ENCODE measurements at places on chromosomes 3 and 15.
A peak's percentile ranks its signal among the peaks of the same experiment; 100 is the strongest.

DNA sequence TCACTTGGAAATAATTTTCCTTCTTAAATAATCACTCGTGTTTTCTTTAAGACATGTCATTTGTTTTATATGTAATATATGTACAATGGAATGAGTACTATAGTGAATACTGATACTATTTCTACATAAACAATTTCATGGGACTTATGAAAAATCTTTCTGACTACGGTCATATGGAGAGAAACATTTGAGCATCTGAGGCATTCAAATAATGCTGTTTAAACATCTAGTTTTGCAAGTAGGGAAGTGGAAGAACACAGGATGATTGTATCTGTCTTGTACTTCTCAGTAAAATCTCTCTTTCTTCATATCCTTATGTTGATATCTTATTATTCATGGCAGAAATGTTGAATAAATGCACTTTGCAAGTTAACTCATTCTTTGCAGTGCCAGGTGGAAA lies 599.5 kb upstream of the KCNMB2 start:
- no peak for DNase-seq

- DNase-seq, result no peak
Measured at GRCh38 chr3:182450942-182451787, 342.1 kb upstream of the ATP11B start.

DNA sequence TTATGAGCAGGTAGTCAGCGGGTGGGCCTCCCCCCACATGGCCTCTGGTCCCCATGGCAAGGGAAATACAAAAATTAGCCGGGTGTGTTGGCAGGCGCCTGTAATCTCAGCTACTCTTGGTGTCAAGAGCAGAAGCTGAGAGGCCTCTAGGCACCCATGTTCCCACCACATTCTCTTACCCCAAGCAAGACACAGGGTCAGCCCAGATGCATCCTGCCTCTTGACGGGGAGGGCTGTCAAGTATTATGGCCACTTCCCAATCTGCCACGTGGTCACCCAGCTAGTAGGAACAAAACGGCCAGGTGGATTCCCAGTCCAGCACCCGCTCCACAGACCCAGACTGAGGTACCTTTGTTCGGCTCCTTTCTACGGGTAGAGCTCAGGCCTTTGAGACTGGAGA lies 16.2 kb upstream of the SLC6A6 start:
- DNase-seq, result no peak

DNA sequence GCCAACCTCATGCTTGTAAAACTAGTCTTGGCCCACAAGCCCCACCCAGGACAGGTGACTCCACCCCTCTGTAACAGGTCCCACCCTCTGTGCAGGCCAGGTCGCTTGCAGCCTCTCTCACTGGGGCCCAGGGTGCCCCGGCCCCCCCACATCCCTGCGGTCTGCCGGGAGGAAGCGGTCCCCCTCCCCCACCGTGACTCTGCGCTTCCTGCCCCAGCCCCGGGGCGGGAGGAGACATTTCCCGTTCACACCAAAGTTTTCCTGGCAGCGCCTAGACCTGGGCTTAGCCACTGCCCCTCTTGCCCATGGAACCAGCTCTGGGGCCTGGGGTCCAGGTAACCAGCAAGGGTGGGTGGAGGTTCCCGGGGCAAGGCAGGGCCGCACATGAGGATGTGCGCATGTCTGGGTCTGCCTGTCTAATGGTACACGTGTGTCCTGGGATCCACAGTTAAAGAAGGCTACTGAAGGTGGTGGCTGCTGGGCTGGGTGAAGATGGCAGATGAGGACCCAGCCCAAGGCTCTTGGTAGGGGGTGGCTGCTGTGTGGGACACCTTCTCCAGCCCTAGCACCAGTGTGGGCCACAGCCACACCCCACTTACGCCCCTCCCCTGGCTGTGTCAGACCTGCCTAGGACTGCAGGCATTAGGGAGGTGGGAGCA lies 8.4 kb downstream of the NBEAL2 start:
- peak; percentile 67 for DNase-seq

- DNase-seq, result no peak
Measured at GRCh38 chr3:77244981-77245380, 205.1 kb downstream of the ROBO2 start.

- no peak for DNase-seq
Measured at GRCh38 chr3:120244834-120245225, 40.2 kb downstream of the GPR156 start.

DNA sequence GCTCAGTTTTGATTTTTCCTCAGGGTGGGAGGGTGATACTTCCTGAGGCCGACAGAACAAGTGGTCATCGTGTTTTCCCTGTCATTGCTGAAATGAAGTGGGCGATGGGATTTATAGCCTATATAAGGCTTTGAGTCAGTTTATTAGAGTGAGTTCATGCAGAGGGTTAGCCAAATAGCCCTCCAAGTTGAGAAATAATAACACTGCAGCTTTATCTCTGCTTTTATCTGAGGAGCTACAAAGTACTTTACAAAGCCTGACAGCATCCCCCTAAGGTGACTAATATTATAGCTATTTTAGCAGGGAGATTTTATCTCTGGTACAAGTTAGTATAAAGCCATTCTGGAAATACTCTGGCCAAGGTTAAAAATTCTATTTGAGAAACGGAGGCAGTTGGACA lies 389.6 kb downstream of the MFSD1 start:
- peak; percentile 17 for DNase-seq

DNA sequence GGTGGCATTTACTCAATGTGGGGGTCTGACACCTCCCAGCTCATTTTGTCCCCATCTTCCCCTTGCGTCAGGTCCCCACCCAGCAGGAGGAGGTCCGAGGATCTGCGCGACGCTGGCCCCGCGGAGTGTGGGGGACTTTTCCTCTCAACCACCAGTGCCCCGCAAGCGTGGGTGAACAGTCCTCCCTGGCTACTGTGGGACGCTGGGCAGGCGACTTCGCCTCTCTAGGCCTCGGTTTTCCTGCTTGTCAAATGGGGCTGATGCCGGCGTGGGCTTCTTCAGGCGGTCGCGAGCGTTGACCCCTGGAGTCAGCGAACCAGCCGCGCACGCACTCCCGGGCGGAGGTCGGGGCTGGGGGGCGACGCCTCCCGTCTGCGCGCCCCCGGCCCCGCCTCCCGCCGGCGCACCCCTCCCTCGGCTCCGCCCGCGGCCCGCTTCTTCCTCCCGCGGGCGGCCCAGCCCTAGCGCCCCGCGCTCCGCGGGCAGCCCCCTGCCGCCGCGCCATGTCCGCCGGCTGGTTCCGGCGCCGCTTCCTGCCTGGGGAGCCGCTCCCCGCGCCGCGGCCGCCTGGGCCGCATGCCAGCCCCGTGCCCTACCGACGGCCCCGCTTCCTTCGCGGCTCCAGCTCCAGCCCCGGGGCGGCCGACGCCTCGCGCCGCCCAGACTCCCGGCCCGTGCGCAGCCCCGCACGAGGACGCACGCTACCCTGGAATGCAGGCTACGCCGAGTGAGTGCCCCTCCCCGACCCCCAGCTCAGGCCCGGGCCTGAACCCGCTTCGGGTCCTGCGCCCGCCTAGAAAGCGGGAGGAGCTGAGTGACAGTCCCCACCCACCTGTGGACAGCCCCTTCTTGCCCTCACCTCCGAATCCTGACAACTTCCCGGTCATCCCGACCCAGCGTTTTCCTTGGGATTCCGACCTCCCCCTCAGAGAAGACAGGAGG lies at the start of gene PPM1M:
Gene PPM1M (plus strand): TSS at position 438 of the 942 bp plus-strand sequence. CDS start 66 bp downstream, at position 504.
- peak; percentile 77 for DNase-seq

DNA sequence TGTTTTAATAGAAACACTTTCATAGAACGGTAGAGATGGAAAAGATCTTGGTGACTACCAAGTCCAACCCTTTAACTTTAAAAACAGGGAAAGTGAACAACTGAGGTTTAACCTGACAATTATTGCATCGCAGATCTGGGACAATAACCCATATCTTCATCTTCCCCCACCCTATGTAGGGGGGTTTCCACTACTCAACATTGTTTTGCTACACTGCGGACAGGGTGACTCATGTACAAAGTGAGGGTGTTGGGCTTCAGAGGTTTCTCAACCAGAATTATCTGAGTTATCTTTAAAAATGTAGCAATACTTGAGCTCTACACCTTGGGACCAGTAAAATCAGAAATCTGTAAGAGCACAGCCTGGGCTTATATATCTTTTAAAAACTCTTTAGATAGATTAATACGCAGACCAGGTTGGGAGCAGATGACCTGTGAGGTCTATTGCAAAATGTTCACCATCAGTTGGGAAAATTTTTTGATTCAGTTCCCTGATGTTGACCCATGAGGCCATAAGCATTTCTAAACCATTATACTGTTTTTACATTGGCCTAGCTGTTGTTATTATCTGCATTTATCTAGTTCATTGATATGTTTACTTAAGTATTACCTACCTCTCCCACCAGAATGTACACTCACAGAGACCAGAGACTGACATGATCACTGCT lies 103.6 kb upstream of the ICE2 start:
- no peak for DNase-seq

DNA sequence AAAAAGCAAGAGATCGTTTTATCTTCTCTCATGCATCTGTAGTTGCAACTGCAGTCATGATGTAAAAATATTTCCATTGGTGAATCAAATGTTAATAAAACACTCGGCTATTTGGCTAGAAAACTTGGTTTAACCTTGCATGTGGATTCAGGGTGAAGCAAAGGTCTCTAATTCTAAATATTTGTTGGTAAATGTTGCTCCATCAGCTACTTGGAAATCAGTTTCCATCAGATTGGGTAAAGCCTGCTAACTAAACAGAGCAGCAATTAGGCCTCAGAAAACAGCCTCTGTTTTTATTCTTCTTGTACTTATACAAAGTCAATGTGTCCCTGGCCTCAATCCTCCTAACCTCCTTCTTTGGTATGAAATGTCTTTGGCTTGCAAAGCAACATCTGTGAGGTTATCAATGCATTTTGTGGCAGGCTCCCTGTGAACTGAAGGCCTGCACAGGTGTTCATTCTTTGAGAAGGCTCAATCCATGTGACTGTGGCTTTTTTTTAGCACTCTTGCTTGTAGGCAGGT lies 312.3 kb downstream of the WDR72 start:
- no peak for DNase-seq

- peak; percentile 56 for DNase-seq
Measured at GRCh38 chr15:46442184-46442583, 807.4 kb downstream of the SQOR start.

- no peak for DNase-seq
Measured at GRCh38 chr3:100941041-100941440, 52.2 kb downstream of the ABI3BP start.

- no peak for DNase-seq
Measured at GRCh38 chr15:50544368-50544767, 2.1 kb downstream of the USP50 start.

- no peak for DNase-seq
Measured at GRCh38 chr3:42263354-42264346, 2.3 kb downstream of the CCK start.

DNA sequence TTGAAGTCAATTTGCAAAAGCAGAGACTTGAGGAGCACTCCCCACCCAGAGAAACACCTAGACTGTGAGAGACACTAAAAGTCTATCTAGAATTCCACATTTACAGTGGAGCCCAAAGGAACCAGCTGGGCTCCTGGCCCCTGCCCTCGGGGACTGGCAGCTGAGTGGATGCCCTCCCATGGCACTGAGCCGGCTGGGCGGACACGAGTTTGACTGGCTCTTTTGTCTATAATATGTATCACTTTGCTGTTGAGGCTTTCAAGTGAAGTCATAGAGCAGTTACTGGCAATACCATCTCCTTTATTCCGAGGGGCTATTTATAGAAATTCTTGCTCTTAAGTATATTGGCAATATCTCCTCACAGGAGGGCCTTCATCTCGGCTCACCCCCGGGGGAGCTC lies 65.8 kb upstream of the TNFAIP8L3 start:
- no peak for DNase-seq

- no peak for DNase-seq
Measured at GRCh38 chr15:61634837-61635236, 405.7 kb upstream of the RORA start.

DNA sequence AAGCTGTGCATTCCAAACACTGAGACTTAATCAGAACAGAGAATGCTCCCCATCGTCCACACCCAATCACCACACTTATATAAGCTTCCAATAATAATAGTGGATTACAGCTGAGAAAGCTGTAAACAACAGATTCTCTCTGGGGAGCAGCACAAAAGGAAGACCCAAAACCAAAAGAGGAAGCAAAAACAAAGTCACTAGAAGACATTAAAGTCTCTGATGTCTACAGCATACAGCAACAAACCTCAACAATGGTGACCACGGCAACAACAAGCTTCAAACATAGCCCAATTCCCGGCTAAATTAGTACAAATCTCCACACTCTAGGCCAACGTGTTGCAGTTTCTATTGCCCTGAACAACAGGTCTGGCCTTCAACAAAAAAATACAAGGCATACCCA lies 37.7 kb downstream of the ZDHHC23 start:
- DNase-seq, result no peak

GRCh38 chr3:184241141-184241446 lies 7.7 kb downstream of the ALG3 start:
- no peak for DNase-seq

DNA sequence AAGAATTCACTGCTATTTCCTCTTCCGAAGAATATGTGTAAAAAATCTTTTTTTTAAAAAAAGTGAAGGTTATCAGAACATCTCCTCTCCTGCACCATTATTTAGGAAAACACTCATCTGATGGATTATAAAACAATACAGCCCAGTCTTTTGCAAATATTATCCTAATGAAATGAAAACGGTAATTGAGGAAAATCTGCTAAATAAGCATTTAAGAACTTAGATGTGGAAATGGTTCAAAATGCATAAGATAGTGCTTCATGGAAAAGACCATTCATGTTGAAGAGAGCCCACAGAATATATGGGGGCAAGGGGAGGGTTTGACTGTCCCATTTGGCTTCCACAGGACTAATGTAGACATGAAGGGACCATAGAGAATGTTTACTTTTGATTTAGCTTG lies 47.8 kb downstream of the ISL2 start:
- no peak for DNase-seq

DNA sequence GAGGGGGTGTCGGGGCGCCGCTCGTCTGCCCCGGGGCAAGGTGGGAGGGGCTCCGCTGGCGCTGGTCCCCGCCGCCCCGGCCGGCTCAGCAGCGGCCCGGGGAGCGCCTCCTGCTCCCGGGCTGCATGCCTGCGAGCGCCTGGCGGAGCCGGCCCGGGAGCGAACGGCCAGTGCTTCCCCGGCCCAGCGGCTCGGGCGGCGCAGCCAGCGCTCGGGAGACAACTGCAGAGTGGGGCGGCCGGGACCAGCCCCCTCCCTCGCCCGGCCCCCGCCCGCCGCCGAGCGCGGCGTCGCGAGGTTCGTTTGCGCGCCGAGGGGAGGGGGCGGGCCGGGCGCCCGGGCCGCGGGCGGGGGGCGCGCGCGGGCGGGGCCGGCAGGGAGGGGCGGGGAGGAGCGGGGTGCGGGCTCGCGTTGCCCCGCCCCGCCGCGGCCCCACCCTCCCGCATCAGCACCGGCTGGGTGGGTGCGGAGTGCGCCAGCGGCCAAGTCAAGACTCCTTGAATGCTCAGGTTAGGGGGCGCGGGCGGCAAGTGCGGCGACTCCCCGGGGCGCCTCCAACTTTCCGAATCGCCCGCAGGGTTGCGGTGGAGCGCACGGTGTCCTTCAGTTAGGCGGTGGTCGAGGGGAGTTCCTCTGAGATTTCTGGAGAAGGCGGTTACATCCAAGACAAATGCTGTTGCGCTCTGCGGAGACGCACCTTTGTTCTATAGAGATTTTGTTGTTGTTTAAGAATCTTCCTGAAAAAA lies at the start of gene RGMA:
Gene RGMA (minus strand): TSS at position 231 of the 746 bp plus-strand sequence. CDS start 279 bp downstream, outside the sequence.
- DNase-seq, result peak; percentile 55
